ENCODE measurements at places on chromosomes 6 and 20.
A peak's percentile ranks its signal among the peaks of the same experiment; 100 is the strongest.

DNA sequence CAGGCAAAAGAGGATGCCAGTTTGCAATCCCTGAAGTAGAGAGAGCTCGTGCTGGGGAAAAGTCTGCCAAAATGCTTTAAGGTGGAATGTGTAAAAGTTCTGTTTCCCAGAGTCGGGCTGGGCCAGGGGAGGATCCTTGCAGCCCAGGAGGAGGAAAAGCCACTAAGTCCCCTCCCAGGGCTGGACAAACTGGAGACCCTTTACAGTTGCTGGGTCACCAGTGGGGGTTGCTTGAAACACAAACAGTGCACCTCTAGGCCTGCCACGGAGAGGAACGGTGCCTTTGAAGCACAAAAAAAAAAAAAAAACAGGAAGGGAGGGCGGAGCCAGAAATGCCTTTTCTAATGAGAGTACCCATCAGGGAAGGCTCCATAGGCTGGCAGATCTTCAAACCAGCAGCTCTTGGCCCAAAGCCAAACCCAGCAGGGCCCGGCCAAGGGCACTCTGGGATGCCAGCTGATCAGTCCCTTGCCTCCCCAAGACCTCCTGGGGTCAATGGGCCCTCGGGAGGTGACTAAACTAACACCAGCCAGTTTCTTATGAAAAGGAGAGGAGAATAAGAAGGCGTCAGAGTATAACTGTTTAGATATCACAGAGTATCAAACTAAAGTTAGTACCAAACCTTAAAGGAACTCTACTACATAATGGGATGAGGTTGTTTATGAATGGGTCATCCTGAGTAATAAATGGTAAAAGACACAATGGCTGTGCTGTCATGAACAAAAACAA, 23.7 kb downstream of the HLA-A start:
- DNase-seq = peak; percentile 30

- DNase-seq = peak; percentile 6
These were observed 12.0 kb downstream of the XRN2 start for GRCh38 chr20:21315138-21315537.

GRCh38 chr20:48054051-48054450, 268.8 kb upstream of the SULF2 start:
- DNase-seq = no peak

DNA sequence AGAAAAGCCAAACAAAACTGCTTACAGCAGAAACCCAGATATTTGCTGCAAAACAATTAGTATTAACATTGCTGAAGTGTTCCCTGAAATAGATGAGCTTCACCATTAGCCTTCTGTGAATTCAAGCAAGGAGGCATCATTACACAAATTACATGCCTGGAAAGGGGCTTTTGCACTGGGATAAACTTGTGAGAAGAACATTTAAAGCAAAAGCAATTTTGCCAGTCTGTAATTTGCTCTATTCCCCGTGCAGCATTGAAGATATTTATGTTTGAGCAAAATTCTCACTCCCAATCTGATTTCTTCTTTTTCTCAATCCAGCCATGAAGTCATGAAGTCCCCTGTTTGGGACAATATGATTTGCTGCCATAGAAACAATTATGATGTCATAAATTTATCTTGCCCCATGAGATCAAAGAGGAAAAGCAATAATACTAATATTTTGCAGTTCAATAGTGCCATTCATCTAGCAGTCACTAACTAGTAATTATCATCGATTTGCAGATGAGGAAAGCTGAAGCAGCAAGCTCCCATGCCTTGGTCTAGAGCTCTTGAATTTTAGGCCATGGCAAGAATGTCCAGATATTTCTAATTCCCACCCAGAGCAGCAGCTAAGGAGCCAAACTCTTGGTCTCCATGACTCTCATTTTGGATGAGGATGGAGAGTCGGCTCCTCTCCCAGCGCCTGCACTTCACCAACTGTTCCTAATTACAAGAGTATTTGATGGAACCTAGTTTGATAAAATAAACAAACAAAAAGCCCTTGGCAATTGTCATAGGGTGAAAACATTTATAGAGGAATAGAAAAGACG, 49.5 kb upstream of the CCN6 start:
- no peak for DNase-seq

GRCh38 chr20:19996917-19997316, 20.2 kb upstream of the NAA20 start:
- DNase-seq = no peak

DNA sequence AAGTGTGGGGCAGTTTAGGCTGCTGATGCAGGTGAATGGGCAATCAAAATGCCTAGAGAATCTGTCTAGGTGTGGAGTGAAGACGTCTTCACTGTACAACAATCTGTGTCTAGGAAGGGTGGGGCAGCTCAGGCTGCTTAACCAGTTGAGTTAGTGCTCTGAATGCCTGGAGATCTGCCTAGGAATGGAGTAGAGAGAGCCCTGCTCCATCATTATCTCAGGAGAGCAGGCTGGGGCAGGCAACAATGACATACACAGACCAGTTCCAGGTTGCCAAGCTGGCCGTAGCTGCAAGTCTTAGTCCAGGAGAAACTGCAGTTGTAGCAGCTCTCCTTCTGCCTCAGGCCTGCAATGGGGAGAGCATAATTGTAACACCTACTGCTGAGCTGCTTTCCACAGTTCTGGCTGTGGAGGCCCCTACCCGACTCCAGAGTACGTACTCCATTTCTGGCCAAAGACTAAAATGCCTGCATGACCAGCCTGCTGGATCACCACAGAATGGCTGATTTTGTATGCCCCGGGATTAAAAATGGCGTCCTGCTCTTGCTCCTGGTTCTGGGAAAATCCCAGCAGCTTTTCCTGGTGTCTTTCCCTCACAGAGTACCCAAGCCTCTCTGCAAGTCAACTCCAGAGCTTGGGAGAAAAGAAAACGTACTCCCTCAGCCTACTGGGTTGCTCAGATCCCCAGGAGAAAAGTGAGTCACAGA, 545.4 kb downstream of the ADGRB3 start:
- no peak for DNase-seq

DNA sequence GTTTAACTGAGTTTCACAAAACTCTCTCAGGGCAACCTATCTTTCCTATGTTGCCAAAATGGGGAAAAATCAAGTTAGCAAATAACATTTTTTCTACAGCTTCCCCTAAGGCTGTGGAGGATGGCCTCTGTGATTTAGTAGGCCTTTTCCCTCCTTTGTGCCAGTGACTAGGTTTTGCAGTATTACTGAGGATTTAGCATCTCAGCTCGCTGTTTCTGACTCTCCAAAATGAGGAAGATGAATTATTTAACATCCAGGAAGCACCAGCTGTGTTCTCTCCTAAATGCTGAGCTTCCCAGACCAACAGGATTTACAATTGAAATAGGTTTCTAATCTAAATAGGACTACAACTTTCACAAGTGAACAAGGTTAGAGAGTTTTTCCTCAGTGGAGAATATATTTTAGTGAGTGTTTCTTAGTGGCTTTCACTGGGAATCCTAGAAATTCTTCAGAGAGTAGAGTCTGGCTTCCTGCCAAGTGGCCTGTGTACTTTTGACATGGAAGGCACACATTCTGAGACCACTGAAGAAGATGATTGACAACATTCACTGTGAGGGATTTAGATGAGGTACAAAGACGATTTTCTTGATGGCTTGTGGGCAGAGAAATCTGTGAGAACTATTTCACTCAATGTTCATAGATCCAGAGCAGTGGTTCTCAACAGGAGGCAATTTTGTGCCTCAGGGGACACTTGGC, 62.4 kb downstream of the PTCHD4 start:
- no peak for DNase-seq

- no peak for DNase-seq
These were observed 331.3 kb downstream of the ZFAND3 start for GRCh38 chr6:38150681-38151296.

DNA sequence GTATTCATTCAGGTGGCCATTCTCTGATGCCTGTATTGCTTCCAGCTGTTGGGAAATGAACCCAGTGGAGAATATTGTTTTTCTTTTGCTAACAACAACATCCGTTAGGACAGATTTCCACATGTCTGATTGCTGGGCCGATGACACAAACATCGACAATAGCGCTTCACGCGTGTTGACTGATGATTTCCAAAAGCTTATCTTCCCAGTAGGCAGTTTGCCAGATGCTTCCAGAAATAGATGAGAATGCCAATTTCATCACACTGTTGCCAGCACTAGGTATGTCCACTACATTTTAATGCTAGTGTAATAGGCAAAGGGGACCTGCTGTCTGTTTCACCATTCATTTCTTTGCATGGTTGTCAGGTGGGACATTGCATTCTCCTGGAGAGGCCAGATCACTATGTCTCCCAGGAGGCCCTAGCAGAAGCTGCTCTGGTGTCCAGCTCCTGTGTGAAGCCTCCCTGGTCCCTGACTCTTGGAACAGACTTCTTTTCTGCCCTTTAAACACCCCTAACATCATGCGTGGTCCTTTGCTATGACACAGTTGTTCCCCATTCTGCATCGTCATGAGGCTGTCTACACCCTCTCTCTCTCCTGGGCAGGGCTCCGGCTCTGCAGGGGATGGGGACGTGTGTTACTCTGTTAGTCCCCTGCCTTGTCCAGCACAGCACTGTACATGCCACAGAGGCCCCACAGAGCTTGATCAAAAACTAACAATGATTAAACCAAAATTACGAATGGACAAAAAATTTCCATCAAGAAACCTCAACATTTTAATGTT, 181.6 kb downstream of the CDH26 start:
- no peak for DNase-seq

DNA sequence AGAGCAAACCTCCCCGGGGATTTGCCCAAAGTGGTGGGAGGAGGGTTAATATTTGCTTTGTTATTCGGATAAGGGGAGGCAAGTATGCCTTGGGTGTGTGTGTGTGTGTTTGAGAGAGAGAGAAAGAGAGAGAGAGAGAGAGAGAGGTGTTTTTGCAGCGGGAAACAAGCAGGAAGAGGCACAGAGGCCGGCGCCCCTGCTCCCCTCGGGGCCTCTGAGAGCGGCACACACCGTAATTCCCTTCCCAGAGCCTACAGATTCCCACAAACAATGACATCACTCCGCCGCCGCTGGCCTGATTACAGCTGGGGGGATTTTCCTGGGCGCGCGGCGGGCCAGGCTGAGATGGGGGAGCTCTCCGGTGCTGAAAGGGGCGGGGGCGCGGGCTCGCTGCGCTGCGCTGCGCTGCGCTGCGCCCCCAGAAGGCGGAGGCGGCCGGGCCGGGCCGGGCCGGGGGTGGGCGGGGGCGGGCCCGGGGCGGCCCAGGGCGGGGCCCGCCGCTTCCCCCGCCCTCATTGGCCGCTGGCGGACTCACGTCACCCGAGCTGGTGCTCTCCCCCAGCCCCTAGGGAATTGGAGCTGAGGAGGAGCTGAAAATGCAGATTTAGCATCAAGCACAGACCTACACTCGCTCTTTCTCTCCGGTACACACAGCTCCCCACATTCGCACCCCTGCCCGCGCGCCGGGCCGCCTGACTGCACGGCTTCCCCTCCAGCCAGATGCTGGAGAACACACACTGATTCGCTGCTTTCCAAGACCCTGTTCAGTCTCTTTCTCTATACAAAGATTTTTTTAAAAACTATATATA, at the start of gene PCSK2:
PCSK2 (plus strand) TSS at position 631 of the 809 bp plus-strand sequence. CDS start 266 bp downstream, outside the sequence.
- no peak for DNase-seq

GRCh38 chr20:16260911-16261310, 312.3 kb downstream of the KIF16B start:
- DNase-seq = no peak

GRCh38 chr6:35485402-35485877, 11.4 kb downstream of the TEAD3 start:
- no peak for DNase-seq

DNA sequence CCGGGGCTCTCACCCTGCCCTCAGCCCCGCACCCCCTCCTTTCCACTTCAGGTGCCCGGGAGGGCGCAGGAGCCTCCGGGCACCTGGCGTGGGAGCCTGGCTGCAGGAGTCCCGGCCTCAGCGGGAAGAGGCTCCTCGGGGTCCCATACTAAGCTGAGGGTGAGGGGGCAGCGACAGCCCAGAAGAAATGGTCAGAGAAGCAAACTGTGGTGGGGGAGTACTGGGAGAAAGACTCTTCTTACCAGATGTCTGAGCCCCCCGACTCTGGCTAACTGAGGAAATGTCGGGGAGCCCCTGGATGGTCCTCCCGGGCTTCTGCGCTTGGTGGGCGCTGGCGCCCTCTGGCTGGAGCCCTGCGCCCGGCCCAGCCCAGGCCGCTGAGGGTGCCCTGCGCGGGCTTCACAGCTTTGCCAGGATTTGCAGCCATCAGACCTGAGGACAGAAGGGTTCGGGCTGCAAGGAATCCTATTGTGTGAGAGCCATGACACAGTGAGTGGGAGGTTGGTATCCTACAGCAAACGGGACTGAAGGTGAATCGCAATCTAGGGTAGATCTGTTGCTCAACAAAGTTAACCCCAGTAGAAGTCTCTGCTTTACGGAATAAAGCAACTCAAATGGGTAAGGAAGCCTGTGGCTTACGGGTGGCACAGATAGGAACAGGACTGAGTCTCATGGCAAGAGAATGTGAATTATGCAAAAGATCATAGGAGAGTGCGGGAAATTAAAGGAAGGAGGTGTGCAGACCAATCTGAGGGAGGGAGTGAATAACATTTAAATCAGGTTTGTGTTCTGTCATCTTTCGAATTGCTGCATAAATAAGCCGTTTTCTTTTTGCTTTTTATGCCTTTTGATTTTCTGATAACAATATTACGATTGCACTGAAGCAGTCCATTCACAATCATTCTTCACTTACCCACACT, 639 bp upstream of the RCAN2 start:
- DNase-seq = peak; percentile 2

GRCh38 chr6:166460473-166461437, 78.0 kb upstream of the MPC1 start:
- DNase-seq = no peak

GRCh38 chr20:37821696-37822095, 81.2 kb upstream of the VSTM2L start:
- no peak for DNase-seq

- peak; percentile 47 for DNase-seq
These were observed 40.0 kb downstream of the SF3B5 start for GRCh38 chr6:144055121-144055931.

DNA sequence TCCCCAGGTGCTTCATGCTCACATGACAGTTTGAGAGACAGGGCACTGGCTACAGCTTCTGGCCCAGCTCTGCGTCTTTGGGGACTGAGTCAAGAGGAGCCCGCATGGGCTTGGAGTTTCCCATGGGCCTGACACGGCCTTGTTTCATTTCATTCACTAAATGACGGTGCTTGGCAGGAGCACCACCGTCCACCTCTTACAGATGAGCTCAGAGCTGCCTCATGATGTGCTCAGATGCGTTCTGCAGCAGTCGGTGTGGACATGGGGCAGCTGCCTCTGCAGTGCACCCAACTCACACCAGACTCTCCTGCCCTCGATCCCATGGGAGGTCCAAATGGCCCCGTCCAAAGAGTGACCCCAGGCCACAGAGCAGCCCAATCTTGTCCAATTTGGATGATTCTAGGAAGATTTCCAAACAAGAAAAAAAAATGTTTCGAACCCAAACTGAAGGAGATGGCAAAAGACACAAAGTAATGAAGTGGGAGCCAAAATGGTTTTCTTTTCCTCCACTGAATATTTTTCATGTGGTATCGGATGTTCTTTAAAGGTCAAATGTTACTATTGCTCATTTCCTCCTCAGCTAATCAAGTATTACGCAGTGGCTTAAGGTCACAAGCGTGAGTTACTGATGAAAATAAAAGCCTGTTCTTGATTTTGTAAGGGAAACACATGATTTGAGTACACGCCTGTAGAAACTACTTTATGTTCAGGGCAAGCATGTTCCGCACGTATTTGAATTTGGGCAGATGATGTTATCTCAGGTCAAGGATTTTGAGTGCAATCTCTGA, 524.2 kb downstream of the CDH26 start:
- DNase-seq = no peak

- DNase-seq = no peak
These were observed 111.2 kb upstream of the SIM1 start for GRCh38 chr6:100575921-100576320.

- DNase-seq = no peak
These were observed 173.5 kb downstream of the SCP2D1 start for GRCh38 chr20:18986895-18987580.
